Esophagus mucosa (tissue), 1 donor: ENCODE measurements at places on chromosomes 3 and 15. TPM values are rescaled to one million over a fixed set of nuclear protein-coding genes. Genes with fewer than 3 reads are reported as not detected.

DNA sequence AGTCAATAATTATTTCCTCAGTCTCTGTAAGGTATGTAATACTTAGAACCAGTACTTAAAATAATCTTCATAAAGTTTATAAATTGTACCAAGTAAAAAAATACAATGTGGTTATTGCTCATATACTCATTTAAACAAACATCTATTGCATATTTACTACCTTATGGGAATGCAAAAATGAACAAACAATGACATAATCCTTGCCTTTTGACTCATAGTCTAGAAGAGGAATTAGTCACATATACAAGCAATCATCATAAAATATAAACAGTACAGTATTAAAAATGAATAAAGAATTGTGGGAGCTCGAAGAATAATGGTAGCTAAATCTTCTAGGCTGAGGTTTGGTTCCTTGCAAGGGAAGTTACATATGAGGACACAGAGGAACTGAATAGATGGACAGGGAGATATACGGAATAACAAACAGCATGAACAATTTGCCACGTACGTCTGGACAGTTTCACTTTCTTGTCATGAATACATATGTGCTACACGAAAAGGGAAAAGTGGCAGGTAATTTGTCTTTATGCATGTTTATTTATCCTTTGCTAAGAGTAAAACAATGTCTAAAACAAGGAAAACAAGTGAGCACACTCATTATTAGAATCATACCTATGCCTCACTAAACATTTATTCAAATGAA is 17.2 kb downstream of the IMPG2 start:
- ATAC-seq = no peak

- ATAC-seq = peak; percentile 50
Measured at GRCh38 chr3:124351430-124352148, 359.7 kb upstream of the ROPN1 start.

RHOV gene
- 118 TPM for total RNA-seq

INSYN1 gene
- total RNA-seq = 5.1 TPM

ST3GAL6 gene
- 1.1 TPM for total RNA-seq

DNA sequence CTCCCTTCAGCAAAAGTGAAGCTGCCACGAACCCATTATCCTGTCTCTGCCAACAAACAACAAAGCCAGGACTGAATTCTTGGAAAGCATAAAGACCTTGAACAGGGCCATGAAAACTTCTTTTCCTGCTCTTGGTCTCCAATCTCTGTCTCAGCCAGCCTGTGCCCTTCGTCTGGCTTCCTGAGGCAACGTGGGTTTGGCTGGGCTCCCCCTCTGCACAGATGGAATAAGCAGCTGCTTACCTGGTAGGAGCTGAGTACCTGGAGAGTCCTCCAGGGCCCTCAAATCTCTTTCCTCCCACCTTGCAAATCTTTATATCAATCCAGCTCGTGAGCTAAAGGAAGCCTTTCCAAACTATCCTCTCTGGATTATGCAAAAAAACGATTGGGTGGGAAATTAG is 97.6 kb upstream of the PSMD6 start:
- ATAC-seq = no peak

IL17RB gene
- total RNA-seq = 0.20 TPM
